ENCODE measurements at places on chromosomes 1 and 21. TPM values are rescaled to one million over a fixed set of nuclear protein-coding genes. Genes with fewer than 3 reads are reported as not detected.

The COL11A1 gene
- total RNA-seq: 27.5 TPM

The COL24A1 gene
- 0.84 TPM for total RNA-seq

GRCh38 chr1:178048426-178048825 lies 45.5 kb upstream of the RASAL2 start:
- no peak for DNase-seq

DNA sequence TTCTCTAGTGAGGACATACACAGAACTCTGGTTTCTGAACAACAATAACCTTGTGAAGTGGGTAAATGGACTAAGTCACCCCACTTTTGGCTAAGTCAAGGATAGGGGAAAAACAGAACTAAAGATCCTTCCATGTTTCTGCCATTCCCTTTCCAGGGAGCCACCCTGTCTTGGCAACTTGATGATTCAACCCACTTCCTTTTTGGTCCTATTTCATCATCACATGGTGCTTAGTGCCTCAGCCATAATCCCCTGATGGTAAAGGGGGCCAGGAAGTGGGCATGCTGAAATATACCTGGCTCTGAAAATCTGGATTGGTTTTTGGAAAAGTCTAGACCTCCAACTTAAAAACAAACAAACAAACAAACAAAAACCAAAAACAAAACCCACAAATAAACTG lies 206.4 kb upstream of the FOXD3 start:
- DNase-seq: no peak

DNA sequence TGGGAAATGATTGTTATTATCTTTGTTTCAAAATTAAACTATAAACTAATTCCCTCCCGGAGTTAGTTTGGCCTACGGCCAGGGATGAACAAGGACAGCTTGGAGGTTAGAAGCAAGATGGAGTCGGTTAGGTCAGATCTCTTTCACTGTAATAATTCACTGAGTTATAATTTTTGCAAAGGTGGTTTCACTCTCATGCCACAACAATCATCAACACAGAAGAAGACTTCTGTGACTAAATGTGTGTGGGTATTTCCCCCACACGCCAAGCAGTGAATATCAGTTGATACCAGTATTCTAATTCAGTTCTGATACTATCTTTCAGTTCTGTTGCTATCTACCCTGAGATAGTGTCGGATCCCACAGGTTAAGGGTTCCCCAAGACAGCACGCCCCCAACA lies 215.1 kb downstream of the S1PR1 start:
- no peak for DNase-seq

- DNase-seq: peak; percentile 63
Measured at GRCh38 chr1:164787834-164788231, 228.8 kb downstream of the PBX1 start.
